ENCODE measurements at places on chromosomes 4 and X.

- no peak for DNase-seq
Observed at GRCh38 chr4:60611762-60612496, 588.2 kb upstream of the ADGRL3 start.

DNA sequence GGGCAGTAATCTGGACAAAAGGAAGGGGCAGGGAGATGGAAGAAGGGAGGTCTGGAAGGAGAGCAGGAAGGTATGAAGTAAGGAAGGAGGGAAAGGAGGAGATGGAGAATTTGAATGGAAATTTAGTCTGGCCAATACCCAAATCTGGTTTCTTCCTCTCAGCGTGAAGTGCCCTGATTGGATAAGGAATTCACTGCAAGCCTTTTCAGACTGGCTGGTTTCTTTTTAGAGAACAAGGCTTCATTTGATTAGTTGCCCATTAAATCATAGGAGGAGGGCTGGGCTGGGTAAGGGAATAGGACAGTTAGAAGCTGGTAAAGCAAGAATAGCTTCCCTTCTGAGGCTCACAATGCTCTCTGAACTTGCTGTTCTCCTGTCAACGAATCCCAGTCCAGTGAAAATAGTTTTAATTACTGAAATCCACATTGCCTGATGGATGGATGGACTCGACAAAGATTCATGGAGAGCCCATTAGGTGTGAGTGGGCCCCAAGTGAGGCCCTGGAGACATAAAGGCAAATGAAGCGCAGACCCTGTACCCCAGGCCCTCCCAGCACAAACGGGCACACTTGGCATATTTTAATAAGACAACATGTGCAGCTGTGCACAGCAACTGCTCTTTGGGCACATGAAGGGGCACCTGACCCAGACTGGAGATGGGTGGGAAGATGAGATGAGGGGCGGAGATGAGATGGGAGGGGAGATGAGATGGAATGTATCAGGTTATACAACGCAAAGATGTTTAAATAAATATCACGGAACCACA lies 347.1 kb upstream of the GATB start:
- DNase-seq: no peak

DNA sequence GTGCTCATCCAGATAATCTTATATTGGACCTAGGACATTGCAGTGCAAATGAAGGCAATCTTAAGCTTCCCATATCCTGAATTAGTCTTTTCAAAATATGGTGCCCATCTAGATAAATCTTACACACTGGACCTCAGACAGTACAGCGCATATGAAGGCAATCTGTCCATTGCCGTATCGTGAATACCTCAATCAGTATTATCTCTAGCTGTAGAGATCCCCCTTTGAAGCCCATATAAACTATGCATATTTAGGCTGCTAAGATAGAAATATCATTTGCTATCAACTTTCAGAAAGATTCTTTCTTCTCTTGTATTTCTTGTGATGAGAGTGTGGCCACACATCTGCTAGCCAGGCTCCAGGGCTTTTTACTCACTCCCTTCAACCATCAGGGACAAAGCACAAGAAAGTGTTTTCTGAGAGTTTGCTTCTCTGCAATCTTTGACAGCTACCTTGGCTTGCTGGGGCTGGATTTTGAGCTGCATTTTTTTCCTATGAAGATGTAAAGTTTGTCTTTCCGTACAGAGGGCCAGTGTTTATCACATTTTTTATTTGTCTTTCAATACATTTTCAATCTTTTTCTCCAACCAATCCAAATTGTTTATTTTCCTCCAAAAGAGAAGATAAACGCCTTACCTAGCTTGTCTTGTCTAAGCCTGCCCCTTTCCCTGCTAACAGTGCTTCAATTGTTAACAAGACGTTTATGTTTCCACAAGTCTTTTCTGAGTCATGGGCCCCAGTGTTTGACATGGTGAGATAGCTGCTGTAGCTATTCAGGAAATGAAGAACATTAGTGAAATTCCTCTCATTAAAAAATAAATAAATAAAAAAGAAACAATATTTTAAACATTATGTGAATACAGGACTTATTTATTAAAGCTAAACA lies 57.6 kb upstream of the FAT1 start:
- peak; percentile 67 for DNase-seq

- DNase-seq: peak; percentile 32
Observed at GRCh38 chr4:163484906-163485305, 9.6 kb upstream of the TMA16 start.

GRCh38 chr4:165894159-165894558 lies 21.1 kb downstream of the TLL1 start:
- DNase-seq: no peak

- DNase-seq: no peak
Observed at GRCh38 chrX:48461830-48462229, 8.2 kb downstream of the SLC38A5 start.

GRCh38 chr4:1711055-1711570 lies 1.0 kb downstream of the SLBP start:
- DNase-seq: no peak

GRCh38 chrX:105664243-105664642 lies 158.1 kb upstream of the NRK start:
- no peak for DNase-seq

- no peak for DNase-seq
Observed at GRCh38 chrX:105745863-105746262, 76.5 kb upstream of the NRK start.

DNA sequence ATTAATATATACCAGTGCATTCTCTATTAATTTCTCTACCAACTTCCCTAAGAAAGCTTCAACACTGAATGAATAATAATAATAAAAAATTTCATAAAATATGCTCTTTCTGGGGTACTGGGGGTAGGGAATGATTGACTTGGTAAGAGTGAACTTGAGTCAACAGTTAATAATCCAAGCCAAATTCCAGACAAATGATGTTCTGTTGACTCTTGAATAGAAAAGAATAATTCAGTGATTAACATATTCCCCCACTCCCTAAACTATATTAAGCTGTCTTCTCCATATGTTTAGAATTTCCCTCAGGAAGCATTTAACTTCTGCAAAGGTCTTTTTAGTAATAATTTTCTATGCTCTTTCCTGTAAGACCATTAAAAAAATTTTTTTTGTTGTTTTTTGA lies 12.3 kb downstream of the PGRMC2 start:
- peak; percentile 73 for DNase-seq

DNA sequence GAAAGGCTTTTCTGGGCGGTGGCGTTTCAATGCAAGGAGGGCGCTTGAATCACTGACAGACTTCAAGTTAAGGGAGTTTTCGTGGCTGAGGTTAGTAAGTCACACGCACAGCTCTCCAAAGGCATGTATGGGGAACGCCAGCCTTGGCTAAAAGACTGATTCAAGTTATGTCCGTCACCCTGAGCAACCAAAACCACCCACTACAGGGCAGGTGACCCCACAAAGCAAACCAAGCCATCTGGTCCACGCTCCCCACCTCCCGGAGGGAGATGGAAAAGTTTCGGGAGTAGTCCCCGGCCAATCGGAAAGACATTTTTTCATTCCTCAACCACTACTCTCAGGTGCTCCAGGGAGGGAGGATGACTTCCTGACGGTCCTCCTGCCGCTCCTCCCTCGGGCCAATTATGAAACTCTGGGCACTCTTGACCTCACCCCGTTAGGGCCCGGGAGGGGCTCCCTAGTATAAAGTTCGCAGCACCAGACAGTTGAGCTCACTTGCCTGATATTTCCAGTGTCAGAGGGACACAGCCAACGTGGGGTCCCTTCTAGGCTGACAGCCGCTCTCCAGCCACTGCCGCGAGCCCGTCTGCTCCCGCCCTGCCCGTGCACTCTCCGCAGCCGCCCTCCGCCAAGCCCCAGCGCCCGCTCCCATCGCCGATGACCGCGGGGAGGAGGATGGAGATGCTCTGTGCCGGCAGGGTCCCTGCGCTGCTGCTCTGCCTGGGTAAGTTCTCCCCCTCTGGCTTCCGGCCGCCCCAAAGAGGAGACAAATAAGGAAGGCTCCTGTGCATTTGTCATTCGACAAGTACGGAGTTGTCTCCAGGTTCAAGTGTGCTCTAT lies at the start of gene EREG:
EREG (plus strand) TSS at position 494 of the 840 bp plus-strand sequence; CDS start at position 658, 164 bp downstream.
- DNase-seq: peak; percentile 34

DNA sequence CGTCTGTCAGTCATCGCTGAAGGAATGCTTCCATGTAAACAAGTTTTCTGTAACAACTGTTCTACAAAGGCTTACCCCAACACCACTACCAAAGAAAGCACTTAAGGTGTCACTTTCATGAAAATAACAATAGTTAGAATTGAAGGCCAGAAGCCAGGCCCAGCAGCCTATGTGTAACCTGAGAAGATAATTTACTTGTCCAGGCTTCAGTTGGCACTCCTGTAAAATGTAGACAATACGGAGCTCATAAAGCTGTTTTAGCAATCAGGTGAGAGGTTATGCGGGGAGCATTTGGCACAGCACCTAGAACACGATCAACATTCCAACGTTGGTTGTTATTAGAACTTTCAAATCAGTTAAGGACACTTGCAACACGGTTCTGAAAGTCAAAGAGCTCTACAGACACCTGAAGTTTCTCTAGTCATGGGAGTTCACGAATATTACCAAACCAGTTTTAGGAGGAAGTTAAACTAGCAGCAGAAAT lies 15.7 kb downstream of the ADGRA3 start:
- no peak for DNase-seq

DNA sequence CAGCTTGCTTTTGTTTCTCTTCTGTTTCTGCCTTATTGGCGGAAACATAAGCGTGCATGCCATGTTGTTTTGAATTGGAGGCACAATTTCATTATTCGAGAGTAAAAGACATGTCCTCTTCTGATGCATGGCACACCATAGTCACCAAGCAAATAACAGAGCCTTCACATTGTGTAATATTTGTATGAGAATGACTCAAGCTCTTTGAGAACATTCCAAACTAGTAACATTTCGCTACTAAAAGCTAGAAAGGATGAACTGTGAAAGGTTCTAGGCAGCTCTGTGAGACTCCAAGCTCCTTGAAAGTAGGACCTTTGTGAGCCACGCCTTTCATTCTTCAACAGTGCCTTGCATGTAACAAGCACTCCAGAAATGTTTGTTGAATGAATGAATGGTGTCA lies 9.2 kb upstream of the ANXA3 start:
- no peak for DNase-seq

- DNase-seq: peak; percentile 72
Observed at GRCh38 chr4:159191989-159192388, 89.1 kb downstream of the RAPGEF2 start.

- no peak for DNase-seq
Observed at GRCh38 chr4:70945046-70945445, 42.9 kb downstream of the MOB1B start.

DNA sequence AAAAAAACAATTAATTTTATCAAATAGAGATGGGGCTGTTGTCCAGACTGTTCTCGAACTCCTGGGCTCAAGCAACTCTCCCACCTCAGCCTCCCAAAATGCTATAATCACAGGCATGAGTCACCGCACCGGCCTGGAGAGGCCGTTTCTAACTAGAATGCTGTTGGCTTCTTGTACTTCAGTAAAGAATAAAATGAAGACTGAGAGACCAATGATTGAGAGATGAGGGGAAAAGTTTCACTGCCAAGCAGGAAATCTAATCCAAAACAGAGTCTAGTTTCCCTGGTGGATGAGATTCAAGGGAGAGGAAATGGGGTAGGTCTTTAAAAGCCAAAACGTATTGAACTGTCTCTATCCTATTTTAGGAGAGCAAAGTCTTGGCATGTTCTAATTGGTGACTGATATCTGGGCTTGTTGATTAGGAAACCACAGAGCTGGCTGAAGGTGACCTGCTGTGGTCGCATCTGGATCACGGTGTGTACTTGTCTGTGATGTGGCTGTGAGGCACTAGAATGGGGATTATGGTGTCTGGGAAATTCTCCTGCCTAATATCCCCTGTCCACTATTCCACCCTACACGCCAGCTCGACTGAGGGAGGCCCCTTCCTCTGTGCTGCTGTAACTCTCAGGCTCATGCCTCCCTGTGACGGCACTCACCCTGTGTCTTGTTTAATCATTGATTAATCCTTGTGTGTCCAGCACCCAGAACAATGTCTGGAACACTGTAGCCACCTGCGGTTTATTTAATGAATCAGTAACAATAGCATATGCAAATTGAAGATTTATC lies 15.0 kb upstream of the TRIM2 start:
- DNase-seq: peak; percentile 49

Data from fibroblast of skin of right quadriceps (primary cell).